A549 (cell line): ENCODE measurements at places on chromosomes 1 and 21.

- DNase-seq, result no peak
These were observed 358.7 kb downstream of the LTN1 start for GRCh38 chr21:28633839-28634555.

DNA sequence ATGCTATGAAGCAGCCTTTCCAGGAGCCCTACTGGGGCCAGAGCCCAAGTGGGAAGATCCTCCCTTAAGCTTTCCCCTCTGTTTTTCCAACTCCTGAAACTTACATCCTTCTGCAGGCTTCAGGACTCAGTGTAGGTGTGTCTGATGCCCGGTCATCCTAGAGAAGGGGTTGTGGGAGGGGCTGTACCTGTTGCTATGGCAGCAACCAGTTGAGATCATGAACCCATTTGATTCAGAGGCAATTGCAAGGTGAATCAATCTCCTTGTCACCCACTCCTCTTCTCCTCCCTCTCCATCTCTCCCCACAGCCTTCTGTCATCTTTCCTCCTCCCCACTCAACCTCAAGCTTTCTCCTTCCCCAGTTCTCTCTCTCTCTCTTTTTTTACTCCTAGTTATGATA, 151.8 kb downstream of the CACNA1E start:
- no peak for DNase-seq

DNA sequence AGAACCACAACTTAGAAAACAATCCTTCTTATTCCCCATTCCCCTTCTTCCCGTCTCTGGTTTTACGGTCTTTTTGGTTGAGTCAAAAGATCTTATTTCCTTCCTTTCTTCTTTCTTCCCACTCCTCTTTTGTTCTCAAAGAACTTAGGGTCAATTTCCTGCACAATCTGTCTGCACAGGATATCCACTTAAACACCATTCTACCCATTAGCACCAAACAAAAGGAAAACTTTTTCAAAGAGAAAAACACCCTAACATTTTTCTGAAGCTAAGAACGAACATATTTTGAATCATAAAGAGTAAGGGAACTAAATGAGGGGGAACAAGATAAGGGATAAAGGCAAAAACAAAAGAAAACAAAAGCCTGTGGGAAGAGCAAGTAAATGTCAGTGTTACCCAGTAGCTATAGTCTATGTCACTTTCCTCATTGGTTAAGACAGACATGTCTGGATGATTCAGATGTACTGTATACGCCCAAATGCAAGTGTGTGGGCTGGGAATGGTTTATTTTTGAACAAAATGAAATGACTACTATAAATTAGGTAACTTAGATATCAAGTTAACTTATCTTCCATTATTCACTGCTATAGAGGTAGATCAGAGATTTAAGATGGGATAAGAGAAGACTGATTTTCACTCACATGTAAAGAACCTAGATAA, 59.9 kb downstream of the TOR3A start:
- peak; percentile 26 for DNase-seq

DNA sequence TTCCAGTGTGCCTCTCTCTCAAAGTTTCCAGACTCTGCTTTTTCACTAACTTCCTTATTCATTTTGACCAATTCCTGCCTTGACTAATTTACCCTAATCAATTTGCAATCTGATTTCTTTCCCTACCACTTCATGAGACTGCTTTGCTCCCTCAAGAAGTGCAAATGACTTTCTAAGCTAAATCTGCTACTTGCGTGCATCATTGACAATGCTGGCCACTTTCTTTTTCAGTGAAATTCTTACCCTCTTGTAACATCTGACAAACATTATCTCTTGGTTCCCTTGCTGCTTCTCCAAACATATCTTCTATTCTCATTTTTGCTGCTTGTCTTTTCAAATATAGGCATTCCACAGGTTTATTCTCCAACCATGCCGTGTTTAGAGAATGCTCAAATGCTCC, 659.9 kb downstream of the USP25 start:
- no peak for DNase-seq

- peak; percentile 48 for DNase-seq
These were observed 586 bp upstream of the AGPAT3 start for GRCh38 chr21:43864313-43864961.

DNA sequence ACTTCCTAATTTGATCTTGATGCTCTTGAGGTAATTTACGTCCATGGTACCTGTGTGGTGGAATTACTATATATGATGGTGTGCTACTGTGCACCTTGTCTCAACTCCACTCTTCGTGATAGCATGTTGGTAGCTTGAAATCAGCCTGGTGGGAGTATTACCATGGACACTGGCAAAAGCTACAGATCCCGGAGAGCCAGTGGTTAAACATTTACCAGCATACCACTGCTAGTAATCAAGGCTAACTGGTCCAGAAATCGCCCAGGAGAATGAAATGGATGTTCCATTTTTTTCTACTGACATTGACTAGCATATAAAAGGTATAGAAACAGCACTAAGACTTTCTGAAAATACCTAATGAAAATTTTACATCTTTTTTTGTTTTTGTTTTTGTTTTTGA, 30.6 kb downstream of the ELK4 start:
- no peak for DNase-seq

DNA sequence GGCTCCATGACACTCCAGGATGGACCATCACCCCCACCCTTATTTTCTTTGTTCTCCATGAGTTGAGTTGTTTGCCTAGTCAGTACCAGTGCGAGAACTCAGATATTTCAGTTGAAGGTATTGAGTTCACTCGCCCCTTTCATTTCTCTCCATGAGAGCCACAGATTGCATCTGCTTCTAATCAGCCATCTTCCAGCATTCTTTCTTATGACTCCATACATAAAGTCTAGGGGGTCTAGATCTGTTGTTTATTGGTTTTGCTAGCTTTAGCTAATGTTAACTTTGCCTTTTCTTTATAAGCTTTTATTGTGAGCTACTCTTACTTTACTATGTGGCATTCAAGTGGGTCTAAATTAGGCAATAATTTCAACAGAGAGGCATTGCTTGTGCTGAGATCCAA, 71.6 kb upstream of the PDC start:
- no peak for DNase-seq
